ENCODE measurements at places on chromosomes 13 and 19.

- no peak for DNase-seq
Observed at GRCh38 chr19:2656533-2656932, 46.0 kb downstream of the GNG7 start.

- no peak for DNase-seq
Observed at GRCh38 chr19:12596485-12596884, 14.1 kb downstream of the ZNF490 start.

GRCh38 chr19:11265785-11266236 lies 3.5 kb upstream of the DOCK6 start:
- no peak for DNase-seq

DNA sequence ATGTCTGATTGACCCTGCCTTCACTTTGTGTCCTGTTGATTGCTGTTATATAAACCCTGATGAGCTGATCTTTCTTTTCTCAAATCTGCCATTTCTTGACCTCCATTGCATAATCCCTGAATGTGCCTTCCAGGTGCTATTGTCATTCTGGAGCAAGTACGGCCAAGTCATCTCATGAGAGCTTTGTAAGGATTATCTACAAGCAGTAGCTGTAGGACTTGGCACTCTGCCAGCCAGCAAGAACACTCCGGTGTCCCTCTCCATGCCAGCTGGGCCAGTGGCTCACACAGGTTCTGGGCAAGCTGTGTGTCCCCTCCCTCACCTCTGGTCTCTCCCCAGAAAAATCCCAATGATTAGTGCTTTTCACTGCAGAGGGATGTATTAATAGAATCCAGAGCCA lies 348.1 kb downstream of the FOXO1 start:
- no peak for DNase-seq
